Immature natural killer cell (primary cell): ENCODE measurements at places on chromosomes 12 and 14. TPM values are rescaled to one million over a fixed set of nuclear protein-coding genes. Genes with fewer than 3 reads are reported as not detected.
A peak's percentile ranks its signal among the peaks of the same experiment; 100 is the strongest.

DNA sequence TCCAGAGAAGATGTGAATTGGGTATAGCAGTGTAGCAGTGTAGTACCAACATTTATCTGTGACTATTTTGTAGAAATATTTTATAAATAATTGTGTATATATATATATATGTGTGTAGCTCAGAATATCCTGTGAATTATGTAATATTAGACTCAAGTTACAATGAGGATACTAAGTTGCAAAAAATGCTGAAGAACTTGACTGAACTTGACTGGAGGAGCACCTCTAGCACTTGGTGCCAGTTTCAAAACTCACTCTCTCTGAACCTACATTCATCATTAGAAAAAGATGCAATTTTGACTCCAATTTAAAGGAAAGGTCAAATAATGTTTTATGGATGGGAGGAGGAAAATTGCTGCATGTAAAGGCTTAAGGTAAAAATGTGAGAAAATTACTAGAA lies 285.7 kb upstream of the LMO3 start:
- no peak for DNase-seq
- no peaks in the 10 kb centered on the region for H3K4me1 ChIP-seq
- H3K4me3 ChIP-seq: no peak overlapping the region
- no peaks in the 10 kb centered on the region for H3K36me3 ChIP-seq

The CHGA gene
- polyA plus RNA-seq: not detected

DNA sequence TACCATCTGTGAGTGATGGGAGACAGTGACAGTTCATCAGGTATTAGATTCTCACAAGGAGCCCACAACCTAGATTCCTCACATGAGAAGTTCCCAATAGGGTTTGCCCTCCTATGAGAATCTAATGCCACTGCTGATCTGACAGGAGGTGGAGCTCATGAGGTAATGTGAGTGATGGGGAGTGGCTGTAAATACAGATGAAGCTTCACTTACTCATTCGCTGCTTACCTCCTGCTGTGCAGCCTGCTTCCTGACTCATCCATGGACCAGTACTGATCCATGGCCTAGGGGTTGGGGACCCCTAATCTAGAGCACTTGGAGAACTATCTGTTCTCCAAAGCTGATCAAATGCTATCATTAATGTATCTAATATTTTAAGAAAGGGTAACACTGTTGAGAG lies 17.7 kb downstream of the CLEC2D start:
- no peak overlapping the region for H3K4me3 ChIP-seq
- DNase-seq: no peak
- H3K27me3 ChIP-seq: no peaks in the 10 kb centered on the region
- peaks cover 95% of the 10 kb centered on the region for H3K4me1 ChIP-seq
- peaks cover 71% of the 10 kb centered on the region for H3K36me3 ChIP-seq

DNA sequence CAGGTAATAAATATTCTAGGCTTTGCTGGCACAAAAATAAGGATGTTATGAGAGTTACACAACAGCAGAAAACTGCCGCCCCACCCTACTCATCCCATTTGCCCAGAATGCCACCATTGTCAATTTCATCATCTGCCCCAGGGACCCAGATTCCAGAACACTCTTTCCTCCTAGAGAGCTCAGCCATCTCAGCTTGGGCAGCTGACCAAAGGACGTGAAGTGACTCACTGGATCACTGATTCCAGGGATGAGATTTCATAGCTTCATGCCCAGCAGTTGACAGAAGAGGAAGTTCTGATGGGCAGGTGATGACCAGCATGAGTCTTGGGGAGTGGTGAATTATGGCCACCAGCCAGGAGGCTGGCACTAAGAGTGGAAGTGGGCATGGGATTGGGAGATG lies 450.3 kb downstream of the RMST start:
- H3K4me1 ChIP-seq: no peaks in the 10 kb centered on the region
- no peak overlapping the region for H3K4me3 ChIP-seq
- H3K27ac ChIP-seq: no peak overlapping the region
- DNase-seq: no peak
- no peaks in the 10 kb centered on the region for H3K27me3 ChIP-seq
- no peaks in the 10 kb centered on the region for H3K36me3 ChIP-seq

GRCh38 chr12:1013618-1014489 lies 22.8 kb downstream of the ERC1 start:
- DNase-seq: no peak
- no peak overlapping the region for H3K27ac ChIP-seq
- H3K36me3 ChIP-seq: no peaks in the 10 kb centered on the region
- H3K4me1 ChIP-seq: no peaks in the 10 kb centered on the region
- no peak overlapping the region for H3K4me3 ChIP-seq

The SELPLG gene
- 508 TPM for polyA plus RNA-seq

- H3K36me3 ChIP-seq: no peaks in the 10 kb centered on the region
- peaks cover 3% of the 10 kb centered on the region for H3K4me1 ChIP-seq
Observed at GRCh38 chr12:27549801-27550652, 26.0 kb downstream of the PPFIBP1 start.

The DAO gene
- polyA plus RNA-seq: not detected

GRCh38 chr14:76267322-76268046 lies 108.5 kb upstream of the ESRRB start:
- no peaks in the 10 kb centered on the region for H3K36me3 ChIP-seq
- H3K4me3 ChIP-seq: peak overlapping the region; percentile 22
- no peak for DNase-seq
- H3K4me1 ChIP-seq: peaks cover 6% of the 10 kb centered on the region
- no peak overlapping the region for H3K27ac ChIP-seq
- H3K27me3 ChIP-seq: no peaks in the 10 kb centered on the region

DNA sequence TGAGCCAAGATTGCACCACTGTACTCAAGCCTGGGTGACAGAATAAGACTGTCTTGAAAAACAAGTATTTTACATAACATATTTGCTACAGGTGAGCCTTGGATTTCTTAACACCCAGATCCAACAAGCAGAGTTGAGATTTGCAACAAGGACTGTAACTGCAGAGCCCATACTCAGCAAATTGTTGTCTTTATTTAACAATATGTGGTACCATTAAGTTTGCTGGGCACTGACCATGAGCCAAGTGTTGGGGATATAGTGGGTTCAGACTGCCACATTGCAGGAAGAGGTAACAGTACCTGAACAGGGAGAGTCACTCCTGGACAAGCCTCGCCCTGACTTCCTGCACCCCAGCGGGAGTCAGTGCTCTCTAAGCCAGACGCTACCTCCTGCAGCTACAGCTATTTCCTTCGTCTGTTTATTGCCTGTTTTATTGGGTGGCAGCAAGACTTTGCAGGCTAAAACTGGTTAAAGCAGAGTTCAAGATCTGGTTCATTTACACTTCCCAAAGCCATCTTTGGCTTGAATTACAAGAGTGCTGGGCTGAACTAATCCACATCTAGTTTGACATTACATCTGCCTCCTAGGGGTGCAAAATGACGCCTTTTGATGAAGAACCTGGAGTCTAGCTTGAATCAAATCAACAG lies 12.5 kb downstream of the AHSA1 start:
- H3K4me1 ChIP-seq: no peaks in the 10 kb centered on the region
- no peak overlapping the region for H3K27ac ChIP-seq
- no peak overlapping the region for H3K4me3 ChIP-seq
- no peak for DNase-seq
- peaks cover 18% of the 10 kb centered on the region for H3K36me3 ChIP-seq
- peaks cover 2% of the 10 kb centered on the region for H3K27me3 ChIP-seq
